Breast epithelium (tissue), 4 donors: ENCODE measurements at places on chromosomes 12 and 14. TPM values are rescaled to one million over a fixed set of nuclear protein-coding genes. Genes with fewer than 3 reads are reported as not detected.

INSM2 gene
- total RNA-seq = not detected

DNA sequence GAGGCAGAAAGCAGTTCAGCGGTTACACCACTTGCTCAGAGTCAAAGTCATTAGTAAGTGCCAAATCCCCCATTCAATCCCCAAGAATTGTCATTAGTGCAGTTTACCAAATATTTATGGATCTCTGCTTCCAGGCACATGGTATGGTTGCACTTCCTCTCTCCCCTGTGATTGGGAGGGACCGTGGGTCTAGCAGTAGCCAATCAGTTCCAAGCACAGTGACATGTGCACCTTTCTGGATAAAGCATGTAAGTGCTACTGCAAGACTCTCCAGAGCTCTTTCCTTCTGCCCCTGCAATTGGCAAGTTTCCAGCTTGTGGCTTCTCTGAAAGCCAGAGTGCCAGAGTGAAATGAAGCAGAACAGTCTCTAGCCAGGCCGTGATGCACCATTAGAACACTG lies 85.3 kb upstream of the FLRT2 start:
- DNase-seq = no peak

STYK1 gene
- total RNA-seq = 3.5 TPM

KCNK10 gene
- total RNA-seq = not detected

- DNase-seq = no peak
These were observed 1168.4 kb downstream of the TMEM121 start for GRCh38 chr14:106694638-106695393.
